ENCODE measurements at places on chromosomes 3 and 15.

DNA sequence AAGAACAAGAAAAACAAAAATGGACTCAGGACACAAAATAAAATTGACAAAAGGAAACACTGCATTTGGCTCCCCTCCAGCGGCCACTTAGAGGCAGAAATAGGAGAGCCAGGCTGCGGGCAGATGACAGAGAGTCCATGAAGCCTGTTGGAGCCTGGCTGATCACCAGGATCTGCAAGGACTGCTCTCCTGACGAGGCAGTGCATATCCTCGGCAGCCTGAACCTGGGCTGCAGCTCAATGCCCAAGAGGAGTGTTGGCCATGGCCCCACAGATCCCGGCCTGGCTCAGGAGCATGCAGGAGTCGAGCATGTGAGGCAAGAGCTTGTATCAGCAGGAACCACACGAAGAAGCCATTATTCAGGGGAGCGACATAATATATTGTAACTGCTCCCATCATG, 199.8 kb downstream of the STT3B start:
- DNase-seq: no peak

GRCh38 chr3:147960786-147961185, 551.6 kb downstream of the ZIC1 start:
- no peak for DNase-seq

DNA sequence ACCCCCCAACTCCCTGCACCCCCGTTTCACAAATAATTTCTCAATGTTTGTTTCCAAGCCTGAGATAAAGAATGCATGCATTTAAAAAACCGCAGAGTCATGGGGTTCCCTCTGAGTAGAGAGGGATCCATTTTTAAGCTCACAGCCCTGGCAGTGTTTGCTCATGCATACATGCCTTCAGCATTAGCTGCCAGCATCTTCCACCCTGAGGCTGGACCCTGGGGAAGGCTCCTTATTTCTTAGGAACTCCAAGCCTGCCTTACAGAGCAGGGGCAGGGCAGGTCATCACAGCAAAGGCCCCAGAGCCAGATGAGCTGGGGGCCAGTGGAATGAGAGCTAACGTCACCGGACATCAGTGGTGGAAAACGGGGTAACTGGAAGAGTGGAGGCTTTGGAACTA, 31.3 kb downstream of the TLE3 start:
- no peak for DNase-seq

- no peak for DNase-seq
These were observed 129.5 kb downstream of the KCNMB2 start for GRCh38 chr3:178665747-178666146.

GRCh38 chr15:59166601-59167265, 39.9 kb upstream of the LDHAL6B start:
- DNase-seq: no peak

DNA sequence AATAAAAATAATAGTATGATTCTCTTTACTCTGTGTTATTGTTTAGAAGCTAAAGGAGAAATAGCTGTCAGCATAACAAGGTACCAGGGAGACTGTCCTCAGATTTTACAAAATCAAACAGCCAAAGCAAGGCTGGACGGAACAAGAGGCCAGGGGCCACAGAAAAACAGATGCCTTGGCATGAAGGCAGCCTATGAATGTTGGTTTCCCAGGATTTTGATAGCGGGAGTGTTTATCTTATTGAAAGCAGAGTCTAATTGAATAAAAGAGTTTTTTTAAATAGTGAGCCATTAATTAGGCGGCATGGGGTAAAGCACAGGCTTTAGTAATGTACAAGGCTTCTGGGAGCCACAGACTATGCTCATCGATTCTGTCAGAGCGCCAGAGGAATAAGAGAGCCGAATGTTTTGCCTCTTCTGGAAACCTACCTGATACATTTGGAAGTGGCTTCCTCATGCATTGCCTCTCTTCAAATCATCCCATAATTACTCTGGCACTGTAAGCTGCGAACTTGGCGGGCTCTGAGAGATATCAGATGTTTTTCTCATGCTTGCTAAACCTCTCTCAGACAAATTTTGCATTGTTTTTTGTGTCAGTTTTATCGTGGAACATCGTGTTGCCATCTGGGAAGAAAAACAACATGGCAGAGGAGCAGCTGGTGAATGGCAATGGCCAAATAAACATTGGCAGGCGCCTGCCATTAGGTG, 30.4 kb upstream of the TMCO5A start:
- DNase-seq: no peak

GRCh38 chr3:15427981-15428380, 583 bp downstream of the EAF1 start:
- no peak for DNase-seq

GRCh38 chr15:68592054-68592453, 13.3 kb downstream of the CORO2B start:
- no peak for DNase-seq

GRCh38 chr15:78360367-78360801, 20.2 kb downstream of the CRABP1 start:
- no peak for DNase-seq

GRCh38 chr3:46462111-46462510, 2.6 kb downstream of the LTF start:
- no peak for DNase-seq

GRCh38 chr15:41777421-41777973, 3.2 kb downstream of the MAPKBP1 start:
- DNase-seq: no peak

DNA sequence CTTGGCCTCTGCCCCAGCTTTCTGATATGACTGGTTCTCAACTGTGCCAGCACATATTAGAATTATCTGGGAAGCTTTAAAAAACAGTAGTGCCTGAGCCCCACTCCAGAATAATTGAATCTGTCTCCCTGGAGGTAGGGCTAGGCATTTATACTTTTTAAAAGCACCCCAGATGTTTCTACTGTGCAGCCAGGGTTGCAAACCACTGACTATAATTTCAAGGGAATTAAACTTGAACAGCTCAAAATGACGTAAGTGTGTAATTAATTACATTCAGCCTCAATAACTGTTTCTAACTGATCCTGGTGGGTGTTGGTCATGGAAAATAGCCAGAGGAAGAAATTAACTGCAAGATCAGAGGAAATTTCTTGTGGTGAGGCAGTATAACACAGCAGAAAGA, 4.4 kb upstream of the IRAK2 start:
- no peak for DNase-seq

DNA sequence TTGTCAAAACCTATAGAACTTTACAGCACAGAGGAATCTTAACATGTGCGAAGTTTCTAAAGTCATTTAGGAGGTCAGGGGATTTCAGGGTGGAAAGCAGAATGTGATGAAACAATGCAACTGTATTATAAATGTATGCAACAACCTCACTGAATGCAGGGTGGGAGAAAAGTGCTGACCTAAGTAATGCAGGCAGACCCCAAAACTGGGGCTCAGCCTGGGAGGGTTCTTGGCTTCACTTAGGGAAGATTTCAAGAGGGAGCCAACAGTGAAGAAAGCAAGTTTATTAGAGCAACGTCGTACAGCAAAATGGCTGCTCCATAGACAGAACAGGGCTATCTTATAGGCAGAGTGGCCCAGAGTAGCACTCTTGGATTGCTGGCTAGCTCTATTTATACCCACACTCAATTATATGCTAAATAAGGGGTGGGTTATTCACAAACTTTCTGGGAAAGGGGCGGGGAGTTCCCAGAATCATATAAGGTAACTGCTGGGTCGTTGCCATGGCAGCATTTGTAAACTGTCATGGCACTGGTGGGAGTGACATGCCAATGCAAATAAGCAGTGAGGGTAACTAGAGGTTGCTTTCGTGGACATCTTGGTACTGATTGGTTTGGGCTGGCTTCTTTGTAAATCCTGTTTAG, 14.2 kb upstream of the CAND2 start:
- DNase-seq: no peak

DNA sequence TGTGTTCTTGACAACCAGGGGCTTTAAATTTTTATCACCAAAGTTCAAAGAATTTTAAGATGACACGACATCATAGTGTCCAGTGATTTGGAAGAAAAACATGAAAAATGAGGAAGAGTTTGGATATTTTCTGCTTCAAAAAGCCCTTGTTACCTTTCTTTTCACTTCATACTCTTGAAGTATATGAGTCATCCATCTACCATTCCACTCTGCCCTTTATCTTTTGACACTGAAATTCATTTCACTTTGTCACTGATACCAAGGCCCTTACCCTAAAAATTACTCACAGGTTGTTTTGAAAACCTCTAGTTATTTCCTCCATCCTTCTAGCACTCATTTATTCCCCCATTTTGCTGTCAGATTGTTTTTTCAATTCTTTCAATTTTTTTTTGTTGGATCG, 42.7 kb downstream of the OR5H15 start:
- no peak for DNase-seq

DNA sequence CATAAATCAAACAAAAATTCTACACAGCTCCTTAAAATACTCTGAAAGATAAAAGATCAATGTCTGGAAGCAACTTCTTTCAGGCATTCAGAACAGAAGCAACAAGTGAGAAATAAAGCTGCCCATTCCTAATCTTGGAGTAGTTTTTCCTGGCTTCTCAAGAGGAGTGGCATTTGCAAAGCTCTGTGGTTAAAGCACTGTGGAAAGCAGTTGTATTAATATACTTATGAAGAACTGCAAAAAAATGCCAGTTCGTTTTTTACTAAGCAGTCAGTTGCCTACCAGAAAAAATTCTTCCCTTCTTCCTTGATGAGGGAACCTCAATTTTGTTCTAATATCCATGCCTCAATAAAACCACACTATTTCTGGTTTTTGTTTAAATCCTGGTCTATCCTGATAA, 197.8 kb downstream of the TNIK start:
- DNase-seq: no peak

DNA sequence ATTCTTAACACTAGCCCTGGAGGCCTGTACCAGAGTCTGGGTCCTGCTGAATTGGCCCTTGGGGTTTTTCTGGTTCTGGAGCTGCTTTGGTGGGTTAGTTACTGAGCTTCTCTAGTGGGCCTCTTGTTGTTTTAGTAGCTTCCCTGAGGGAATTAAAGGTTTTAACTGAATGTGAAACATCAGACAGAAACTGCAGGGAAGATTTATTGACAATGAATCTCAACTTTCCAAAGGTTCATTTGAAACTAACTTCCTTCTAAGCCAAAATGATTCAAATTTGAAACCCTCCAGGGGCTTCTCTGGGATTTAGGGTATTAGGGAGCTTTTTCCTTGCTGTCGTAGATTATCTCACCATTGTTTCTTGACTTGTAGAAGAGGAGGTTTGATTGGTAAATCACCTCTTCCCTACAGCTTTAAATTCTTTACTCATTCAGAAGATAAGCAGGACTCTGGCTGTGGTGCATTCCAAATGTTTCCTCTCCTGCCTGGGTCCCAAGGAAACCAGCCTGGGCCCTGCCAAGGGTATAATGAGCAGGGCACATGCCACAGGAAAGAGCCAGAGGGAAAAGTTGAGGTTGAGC, 71.0 kb downstream of the TP63 start:
- DNase-seq: no peak

GRCh38 chr3:1609416-1609815, 489.2 kb upstream of the CNTN4 start:
- no peak for DNase-seq
